GM06990 (cell line): ENCODE measurements at places on chromosomes 3 and 15.

DNA sequence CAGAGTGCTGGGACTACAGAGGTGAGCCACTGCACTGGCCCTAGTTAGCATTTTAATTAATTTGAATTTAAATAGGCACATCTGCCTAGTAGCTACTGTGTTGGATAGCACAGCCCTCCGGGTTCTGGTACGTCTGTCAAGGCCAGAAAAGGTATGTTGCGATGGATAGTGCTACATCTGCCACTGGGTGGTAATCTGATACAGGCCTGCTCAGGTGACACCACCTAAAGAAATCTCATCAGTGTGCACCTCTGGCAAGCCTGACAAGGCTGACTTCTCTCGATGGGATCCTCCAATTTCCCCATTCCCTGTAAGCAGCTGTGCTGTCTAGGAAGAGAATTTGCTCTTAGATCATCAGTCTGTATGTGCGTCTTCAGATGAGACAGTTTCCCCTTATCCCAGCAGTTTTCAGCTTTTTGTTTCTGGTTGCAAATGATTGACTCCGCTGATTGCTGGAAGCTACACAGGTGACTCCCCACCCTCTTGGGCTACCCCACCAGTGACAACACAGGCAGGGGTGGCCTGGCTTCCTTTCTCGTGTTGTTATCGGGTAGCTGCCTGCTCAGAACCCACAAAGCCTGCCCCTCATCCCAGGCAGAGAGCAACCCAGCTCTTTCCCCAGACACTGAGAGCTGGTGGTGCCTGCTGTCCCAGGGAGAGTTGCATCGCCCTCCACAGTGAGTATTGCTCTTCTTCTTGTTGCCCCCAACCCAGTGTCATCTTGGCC, at the start of gene CCR9:
TSS of gene CCR9 (plus strand) at position 565 of the 727 bp plus-strand sequence. CDS start 8,391 bp downstream, outside the sequence.
- DNase-seq: no peak

DNA sequence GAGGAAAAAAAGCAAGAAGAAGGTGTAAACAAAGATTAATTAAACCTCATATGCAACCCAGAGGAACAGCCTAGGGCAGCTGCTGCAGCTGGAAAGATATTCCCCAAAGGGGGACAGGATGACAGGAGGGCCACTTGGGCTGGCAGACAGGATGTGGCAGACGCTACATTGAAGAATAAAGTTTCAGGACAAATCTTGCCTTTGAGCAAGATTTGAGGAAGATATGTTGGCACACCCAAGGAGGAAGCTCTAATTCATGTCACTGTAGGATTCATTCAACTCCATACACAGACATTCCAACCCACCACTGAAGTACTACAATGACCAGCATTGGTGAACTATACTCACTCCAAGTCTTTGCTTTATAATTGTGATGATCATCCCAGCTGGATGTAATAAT, 504.0 kb downstream of the SHQ1 start:
- no peak for DNase-seq

DNA sequence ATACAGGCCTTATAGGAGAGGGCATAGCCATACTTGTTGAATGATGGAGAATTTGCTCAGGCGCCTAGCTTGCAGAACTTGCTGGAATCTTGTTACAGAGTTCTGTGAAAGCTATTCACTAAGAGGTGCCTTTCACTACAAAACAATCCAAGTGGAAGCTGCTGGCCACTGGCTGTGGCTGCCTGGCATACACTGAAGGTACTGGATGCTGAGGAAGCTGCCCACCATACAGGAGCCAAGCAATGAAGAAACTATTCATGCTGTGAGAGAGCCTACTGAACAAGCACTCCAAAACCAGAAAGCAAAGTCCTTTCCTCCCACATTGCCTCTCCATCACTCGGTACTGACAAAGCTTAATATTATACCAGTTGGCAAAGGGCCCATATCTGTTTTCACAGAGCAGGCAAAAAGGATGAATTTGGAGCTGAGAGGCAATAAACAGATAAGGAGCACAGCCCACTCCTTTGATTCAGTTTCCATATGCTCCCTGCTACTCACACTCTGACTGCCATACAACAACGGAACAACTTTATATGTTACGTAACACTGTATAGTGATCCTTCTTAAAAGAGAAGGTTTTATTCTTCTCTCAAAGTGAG, 192.6 kb upstream of the ALCAM start:
- DNase-seq: no peak

GRCh38 chr3:188323067-188323842, 169.3 kb downstream of the LPP start:
- no peak for DNase-seq

DNA sequence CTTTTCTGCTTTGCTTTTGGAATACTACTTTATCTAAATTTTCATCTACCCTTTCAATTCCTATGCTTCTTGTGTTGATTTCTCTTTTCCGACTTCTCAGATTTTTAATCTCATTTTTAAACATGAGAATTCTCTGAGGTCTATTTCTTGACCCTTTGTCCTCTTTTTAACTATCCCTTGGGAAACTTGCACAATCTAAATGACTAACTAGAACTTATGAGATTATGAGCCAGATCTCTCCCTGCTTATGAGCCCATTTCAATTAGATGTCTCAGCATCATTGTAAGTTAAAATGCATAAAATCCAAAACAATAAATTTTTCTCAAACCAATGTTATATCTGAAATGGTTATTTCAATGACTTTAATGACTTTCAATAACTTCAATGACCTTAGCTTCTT, 296.9 kb upstream of the AGTR1 start:
- no peak for DNase-seq
